OCI-LY7 (cell line): ENCODE measurements at places on chromosomes 13 and 19. TPM values are rescaled to one million over a fixed set of nuclear protein-coding genes. Genes with fewer than 3 reads are reported as not detected.
A peak's percentile ranks its signal among the peaks of the same experiment; 100 is the strongest.

Gene DMPK
- total RNA-seq: 34.7 and 46.9 TPM in 2 replicates

GRCh38 chr19:10209315-10209714, 14.6 kb upstream of the DNMT1 start:
- DNase-seq: no peak

DNA sequence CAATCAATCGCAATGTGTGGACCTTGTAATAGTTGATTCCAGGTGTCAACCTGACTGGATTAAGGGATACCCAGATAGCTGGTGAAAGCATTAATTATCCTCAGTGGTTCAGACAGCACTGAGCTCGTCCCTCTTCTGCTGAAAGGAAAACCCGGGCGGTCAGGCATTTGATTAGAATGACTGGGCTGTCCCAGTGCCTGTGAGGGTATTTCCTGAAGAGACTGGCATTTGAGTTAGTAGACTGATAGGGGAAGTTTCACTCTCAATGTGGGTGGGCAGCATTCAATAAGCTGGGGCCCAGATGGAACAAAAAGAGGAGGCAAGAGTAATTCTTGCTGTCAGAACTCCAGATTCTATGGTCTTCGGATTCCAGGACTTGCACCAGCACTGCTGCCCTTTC, 31.9 kb downstream of the KPNA3 start:
- no peak for DNase-seq

DNA sequence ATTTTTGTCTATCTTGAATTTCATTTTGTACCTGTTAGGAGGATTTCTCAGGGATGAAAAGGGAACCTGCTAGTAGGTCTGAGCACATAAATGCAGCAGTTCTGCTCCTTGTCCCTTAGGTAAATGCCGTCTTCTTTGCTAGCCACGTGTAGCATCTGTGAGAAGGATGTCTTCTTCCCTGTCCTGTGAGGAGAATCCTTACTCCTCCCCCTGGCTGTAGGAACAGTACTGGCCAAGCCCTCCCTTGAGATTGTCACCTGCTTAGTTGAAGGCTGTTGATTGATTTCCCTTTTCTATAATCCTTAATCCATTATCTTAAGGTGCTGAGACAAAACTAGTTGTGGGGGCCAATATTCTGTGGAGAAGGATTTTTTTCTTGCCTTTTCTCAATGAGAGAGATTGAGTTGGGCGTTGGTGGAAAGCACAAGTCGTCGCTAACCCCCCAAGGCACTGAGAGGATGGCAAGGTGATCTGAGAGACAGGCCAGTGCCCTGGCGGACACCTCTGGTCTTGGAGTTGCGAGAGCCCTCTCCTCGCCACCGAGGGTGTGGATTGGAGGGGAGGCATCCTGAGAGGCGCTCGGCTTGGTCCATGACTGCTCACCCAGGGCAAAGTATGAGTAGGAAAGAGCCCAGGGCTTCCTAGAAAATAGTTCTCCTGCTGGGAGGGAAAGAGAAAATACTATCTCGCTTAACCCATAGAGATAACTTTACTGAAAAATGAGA, 216.7 kb downstream of the ATP8A2 start:
- no peak for DNase-seq

Gene ACP7
- not detected in 2 replicates for total RNA-seq

Gene C1QTNF9
- not detected in 2 replicates for total RNA-seq

Gene LILRA5
- not detected in 2 replicates for total RNA-seq

Gene CAPN12
- 2.6 and 3.7 TPM in 2 replicates for total RNA-seq

- no peak for DNase-seq
These were observed 26.7 kb upstream of the NAPA start for GRCh38 chr19:47541518-47541917.

- peak; percentile 72 for DNase-seq
These were observed 1.2 kb downstream of the LONP1 start for GRCh38 chr19:5718579-5719273.

DNA sequence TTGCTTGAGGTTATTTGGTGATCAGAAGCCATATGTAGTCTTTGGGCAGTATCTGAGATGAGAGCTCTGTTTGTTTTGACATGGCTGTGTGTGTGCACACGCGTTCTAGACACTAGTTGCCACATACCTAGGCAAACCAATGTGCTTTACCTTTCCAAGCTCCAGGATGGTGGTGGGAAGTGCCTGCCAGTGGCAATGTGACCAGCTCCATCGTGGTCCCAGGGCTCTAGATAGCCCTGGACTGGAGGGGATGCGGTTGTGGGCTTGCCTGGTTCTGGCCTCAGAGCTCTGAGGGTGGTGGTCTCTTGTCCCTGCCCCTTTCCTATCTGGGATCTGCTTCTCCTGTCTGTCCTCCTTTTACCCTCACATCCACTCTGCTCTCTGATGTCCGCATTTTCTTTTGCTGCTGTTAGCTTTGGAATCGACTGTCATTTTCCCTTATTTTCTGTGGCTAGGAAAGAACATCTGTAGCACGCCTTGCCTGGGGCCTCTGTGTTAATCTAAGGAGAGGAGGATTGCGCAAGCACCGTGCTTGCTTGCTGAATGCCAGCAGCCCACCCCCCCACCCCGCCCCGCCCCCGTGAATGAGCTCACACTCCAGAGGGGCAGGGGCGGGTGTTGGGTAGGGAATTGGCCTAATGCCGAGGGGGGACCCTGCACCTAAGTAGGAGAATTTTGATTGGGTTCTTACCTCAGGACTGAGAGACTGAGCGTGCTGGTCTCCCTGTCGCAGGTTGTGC, 89.5 kb downstream of the ARHGEF7 start:
- no peak for DNase-seq

Gene KLHL1
- total RNA-seq: not detected in 2 replicates

GRCh38 chr13:53782488-53782961, 753.9 kb downstream of the OLFM4 start:
- peak; percentile 50 for DNase-seq

Gene ZNF98
- total RNA-seq: not detected in 2 replicates

DNA sequence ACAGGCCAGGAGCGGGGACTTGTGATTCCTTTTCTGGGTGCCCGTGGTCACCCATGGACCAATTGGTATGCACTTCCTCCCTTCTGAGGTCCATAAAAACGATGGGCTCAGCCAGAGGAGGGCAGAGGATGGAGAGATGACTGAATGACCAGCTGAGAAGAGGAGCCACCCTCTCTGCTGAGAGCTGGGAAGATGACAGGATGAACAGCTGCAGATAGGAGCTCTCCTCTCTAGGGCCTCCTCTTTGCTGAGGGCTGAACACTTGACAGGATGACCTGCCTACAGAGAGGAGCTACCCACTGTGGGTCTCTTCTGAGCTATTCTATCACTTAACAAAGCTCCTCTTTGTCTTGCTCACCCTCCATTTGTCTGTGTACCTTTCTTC, 4.1 kb downstream of the IGFL4 start:
- no peak for DNase-seq

- no peak for DNase-seq
These were observed 1323.5 kb upstream of the SLC10A2 start for GRCh38 chr13:104389691-104390090.
